ENCODE measurements at places on chromosomes 12 and 14. TPM values are rescaled to one million over a fixed set of nuclear protein-coding genes. Genes with fewer than 3 reads are reported as not detected.
A peak's percentile ranks its signal among the peaks of the same experiment; 100 is the strongest.

DNA sequence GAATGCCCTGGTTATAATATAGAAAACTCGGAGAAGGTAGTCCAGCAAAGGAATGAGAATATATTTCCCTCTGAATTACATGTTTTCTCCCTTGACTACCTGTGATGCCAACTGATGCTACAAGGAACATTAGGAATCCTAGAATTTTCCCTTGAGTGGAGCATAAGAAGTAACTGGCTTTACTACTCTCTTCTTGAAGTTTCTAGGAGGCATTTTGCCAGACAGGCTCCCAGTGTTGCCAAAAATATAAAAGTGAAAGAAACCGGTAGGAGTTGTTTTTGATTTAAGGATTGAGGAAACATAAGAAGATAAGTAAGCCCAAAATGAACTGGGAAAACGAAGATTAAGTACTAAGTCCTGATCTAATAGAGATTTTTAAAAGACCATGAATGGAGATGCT, 693.4 kb downstream of the NOVA1 start:
- no peaks in the 10 kb centered on the region for H3K36me3 ChIP-seq
- H3K27me3 ChIP-seq, result no peaks in the 10 kb centered on the region
- no peaks in the 10 kb centered on the region for H3K4me1 ChIP-seq
- DNase-seq, result no peak
- no peak overlapping the region for H3K4me3 ChIP-seq
- no peak overlapping the region for H3K27ac ChIP-seq

GRCh38 chr12:55925870-55926737, 1.6 kb downstream of the PYM1 start:
- H3K4me1 ChIP-seq, result peaks cover 33% of the 10 kb centered on the region
- H3K27me3 ChIP-seq, result no peaks in the 10 kb centered on the region
- peaks cover 12% of the 10 kb centered on the region for H3K36me3 ChIP-seq
- peak overlapping the region; percentile 94 for H3K4me3 ChIP-seq

DNA sequence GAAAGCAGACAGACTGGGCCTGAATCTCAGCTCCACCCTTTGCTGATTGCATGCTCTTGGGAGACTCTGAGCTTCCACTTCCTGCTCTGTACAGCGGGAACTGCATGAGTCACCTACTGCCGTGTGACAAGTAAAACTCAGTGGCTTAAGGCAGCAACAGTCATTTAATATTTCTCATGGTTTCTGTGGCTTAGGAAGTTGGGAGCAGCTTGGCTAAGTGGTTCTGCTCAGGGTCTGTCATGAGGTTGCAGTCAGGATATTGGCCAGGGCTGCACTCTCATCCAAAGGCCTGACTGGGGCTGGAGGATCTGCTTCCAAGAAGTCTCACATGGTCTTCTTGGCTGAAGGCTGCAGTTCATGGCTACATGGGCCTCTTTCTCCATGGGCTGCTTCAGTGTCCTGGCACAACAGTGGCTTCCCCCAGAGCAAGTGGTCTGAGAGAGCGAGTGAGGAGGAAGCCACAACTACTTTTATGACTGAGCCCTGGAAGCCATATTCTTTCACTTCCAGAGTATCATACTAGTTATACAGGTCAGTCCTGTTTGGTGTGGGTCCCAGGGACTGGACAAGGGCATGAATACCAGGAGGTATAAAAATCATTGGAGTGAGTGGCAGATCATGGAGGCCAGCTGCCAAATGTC, 49.7 kb downstream of the FAM222A start:
- H3K4me1 ChIP-seq, result no peaks in the 10 kb centered on the region
- DNase-seq, result peak; percentile 65
- H3K36me3 ChIP-seq, result no peaks in the 10 kb centered on the region
- H3K4me3 ChIP-seq, result no peak overlapping the region

GRCh38 chr14:94316692-94317091, 6.4 kb downstream of the SERPINA6 start:
- no peaks in the 10 kb centered on the region for H3K27me3 ChIP-seq
- no peaks in the 10 kb centered on the region for H3K36me3 ChIP-seq
- no peak for DNase-seq
- no peak overlapping the region for H3K27ac ChIP-seq
- H3K4me3 ChIP-seq, result no peak overlapping the region

- no peaks in the 10 kb centered on the region for H3K27me3 ChIP-seq
- H3K4me1 ChIP-seq, result peaks cover 30% of the 10 kb centered on the region
- DNase-seq, result no peak
- H3K4me3 ChIP-seq, result no peak overlapping the region
These were observed 33.3 kb downstream of the NT5DC3 start for GRCh38 chr12:103807561-103808238.

- no peak overlapping the region for H3K4me3 ChIP-seq
- H3K27me3 ChIP-seq, result peaks cover 35% of the 10 kb centered on the region
- no peaks in the 10 kb centered on the region for H3K36me3 ChIP-seq
- no peak overlapping the region for H3K27ac ChIP-seq
- DNase-seq, result no peak
These were observed 11.9 kb upstream of the SLC2A13 start for GRCh38 chr12:40117818-40118217.

- H3K36me3 ChIP-seq, result peaks cover 10% of the 10 kb centered on the region
- no peaks in the 10 kb centered on the region for H3K27me3 ChIP-seq
- H3K4me3 ChIP-seq, result peak overlapping the region; percentile 20
- DNase-seq, result no peak
These were observed 90.8 kb downstream of the EPS8 start for GRCh38 chr12:15698377-15698871.

DNA sequence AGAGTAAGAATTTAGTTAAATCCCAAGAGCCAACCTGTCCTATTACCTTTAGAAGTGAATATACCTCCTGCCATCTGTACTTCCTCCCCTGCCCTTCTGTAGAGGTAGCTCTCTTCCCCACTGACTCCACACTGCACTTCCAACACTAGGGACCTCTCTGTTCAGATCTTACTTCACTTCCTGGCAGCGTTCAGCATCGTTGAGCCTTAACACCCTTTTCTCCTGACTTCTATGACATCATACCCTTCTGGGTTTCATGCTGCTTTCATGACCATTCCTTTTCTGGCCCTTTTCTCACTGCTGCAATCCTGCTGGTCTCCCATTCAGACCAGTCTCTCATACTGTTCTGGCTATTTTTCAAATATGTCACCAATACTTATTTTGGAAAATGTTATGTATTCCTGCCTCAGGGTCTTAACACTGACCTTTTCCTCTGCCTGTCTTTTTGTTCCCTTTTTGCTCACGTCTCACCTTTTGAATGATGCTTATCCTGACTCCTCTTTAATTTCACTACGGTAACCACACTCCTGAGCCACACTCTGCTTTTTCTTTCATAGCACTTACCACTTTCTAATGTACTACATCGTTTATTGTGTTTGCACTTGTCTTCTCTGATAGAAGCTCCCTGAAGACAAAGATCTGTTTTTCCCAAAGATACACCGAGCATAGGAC, 67.6 kb downstream of the PLEKHA5 start:
- H3K4me1 ChIP-seq, result peaks cover 18% of the 10 kb centered on the region
- DNase-seq, result no peak
- H3K27ac ChIP-seq, result no peak overlapping the region
- H3K36me3 ChIP-seq, result peaks cover 1% of the 10 kb centered on the region
- no peak overlapping the region for H3K4me3 ChIP-seq
- H3K27me3 ChIP-seq, result no peaks in the 10 kb centered on the region

GRCh38 chr14:82655770-82656169, 1122.1 kb upstream of the SEL1L start:
- no peak overlapping the region for H3K27ac ChIP-seq
- H3K4me3 ChIP-seq, result no peak overlapping the region
- H3K27me3 ChIP-seq, result no peaks in the 10 kb centered on the region
- DNase-seq, result no peak

Gene MYH6
- total RNA-seq, result not detected

Gene FOXG1
- total RNA-seq, result not detected

Gene AICDA
- not detected for total RNA-seq

Data from osteocyte (in vitro differentiated cells).